ENCODE measurements at places on chromosomes 7 and 10.

DNA sequence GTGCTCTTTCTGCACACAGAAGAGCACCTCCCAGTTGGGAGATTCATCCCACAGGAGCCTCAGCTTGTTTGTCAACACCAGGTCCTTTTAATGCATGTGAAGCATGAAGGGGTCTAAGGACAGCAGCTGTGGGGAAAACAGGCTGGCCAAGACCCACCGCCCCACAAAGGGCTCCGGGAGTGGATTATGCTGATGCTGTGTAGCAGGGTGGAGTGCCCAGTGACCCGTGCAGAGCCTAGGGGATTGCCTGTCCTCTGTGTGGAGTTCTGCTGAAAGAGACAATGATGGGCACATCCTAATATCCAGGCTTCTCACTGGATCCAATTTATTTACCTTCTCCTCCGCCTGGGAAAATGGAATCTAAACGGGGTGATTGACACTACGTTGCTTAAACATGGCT lies 74.0 kb downstream of the PIP4K2A start:
- DNase-seq: no peak

DNA sequence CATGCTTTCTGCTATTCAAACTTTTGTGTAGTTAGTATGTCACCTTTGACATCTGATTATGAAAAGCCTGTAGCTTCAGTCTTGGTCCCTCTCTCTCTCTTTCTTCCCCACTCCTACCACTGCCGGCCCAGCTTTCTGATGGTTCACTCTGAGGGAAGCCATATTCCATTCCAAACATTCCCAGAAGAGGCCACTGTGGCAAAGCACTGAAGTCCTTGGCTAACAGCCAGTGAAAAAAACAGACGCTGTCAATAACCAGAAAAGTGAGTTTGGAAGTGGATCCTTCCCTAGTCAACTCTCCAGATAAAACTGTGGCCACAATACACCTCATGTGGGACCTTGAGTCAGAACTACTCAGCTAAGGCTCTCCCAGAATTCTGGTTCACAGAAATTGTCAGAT lies 950.7 kb upstream of the PHF14 start:
- DNase-seq: no peak

- DNase-seq: no peak
These were observed 70.6 kb downstream of the CDK6 start for GRCh38 chr7:92765725-92766124.

GRCh38 chr7:76292213-76292573 lies 10.3 kb upstream of the HSPB1 start:
- no peak for DNase-seq

All from smooth muscle cell of the brain vasculature (primary cell).